Cortex of kidney (tissue), 1 donor: ENCODE measurements at places on chromosomes 7 and 10.

GRCh38 chr7:21377545-21377944 is 50.3 kb upstream of the SP4 start:
- DNase-seq: no peak

GRCh38 chr10:22662733-22663330 is 51.5 kb downstream of the PIP4K2A start:
- no peak for DNase-seq

- DNase-seq: no peak
These were observed 87.9 kb downstream of the CDK6 start for GRCh38 chr7:92748495-92748894.

GRCh38 chr7:43884617-43885016 is 15.3 kb upstream of the MRPS24 start:
- no peak for DNase-seq

GRCh38 chr10:92407305-92408016 is 116.5 kb downstream of the MARCHF5 start:
- no peak for DNase-seq

- DNase-seq: no peak
These were observed 49.0 kb upstream of the ARHGAP12 start for GRCh38 chr10:31977440-31978155.

DNA sequence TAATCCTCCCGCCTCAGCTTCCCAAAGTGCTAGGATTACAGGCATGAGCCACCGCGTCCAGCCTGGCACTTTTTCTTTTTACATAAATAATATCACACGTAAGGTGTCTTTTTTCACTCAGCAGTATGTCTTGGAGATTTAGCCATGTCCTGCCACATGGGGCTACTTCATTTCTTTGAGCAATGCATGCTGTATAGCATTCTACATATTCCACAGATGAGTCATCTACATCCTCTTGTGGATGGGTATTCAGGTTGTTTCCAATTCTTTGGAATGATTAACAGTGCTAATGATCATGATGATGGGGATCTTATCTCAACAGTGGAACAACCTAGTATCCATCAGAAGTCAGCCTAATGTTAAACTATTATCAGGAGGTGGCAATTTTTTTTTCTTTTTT is 50.8 kb downstream of the ZNF503 start:
- no peak for DNase-seq

- no peak for DNase-seq
These were observed 102.0 kb downstream of the GNAI1 start for GRCh38 chr7:80236681-80237080.

DNA sequence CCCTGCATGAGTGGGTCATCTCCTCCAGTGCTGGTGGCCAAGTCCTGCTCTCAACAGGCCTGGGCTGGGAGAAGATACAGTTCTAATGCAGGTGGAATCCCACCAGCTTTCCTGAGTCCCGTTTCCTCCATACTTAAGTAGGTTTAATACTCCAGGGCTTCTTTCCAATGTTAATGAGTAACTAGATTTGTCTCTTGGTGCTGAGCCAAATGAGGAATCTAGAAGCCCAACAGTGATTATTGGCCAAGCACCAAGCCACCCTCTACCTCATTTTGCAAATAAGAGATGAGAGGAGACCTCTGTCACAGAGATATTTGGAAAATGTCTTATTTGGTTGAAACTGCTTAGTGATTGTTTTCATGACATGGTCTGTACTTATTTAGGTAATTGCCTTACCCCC is 37.1 kb downstream of the STARD3NL start:
- no peak for DNase-seq

- no peak for DNase-seq
These were observed 4.3 kb upstream of the EIF3A start for GRCh38 chr10:119084896-119085295.

- no peak for DNase-seq
These were observed 7.1 kb upstream of the SEMA3E start for GRCh38 chr7:83655951-83656556.

GRCh38 chr10:47222461-47222860 is 77.5 kb upstream of the GDF10 start:
- no peak for DNase-seq

DNA sequence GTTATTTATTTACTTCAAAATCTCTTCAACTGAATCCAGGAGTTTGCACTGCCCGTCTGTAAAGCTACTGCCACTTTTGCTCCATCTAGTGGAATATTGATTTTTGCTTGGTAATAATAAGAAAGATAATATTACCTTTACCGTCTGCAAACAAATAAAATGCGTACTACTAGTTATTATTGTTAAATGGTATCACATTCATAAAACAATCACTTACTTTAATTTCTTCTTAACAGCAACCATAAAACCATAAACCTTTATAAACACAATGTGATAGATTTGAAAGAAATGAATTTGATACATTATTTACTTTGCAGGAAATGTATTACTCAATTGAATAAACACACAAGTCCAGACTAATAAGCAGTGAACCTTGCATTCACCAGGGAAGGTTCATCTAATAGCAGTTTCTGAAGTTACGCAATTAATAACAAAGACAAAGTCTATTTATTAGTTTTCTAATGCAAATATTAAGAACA is 6.4 kb downstream of the AGMO start:
- no peak for DNase-seq

- DNase-seq: no peak
These were observed 208.0 kb upstream of the FERD3L start for GRCh38 chr7:19353180-19353579.

DNA sequence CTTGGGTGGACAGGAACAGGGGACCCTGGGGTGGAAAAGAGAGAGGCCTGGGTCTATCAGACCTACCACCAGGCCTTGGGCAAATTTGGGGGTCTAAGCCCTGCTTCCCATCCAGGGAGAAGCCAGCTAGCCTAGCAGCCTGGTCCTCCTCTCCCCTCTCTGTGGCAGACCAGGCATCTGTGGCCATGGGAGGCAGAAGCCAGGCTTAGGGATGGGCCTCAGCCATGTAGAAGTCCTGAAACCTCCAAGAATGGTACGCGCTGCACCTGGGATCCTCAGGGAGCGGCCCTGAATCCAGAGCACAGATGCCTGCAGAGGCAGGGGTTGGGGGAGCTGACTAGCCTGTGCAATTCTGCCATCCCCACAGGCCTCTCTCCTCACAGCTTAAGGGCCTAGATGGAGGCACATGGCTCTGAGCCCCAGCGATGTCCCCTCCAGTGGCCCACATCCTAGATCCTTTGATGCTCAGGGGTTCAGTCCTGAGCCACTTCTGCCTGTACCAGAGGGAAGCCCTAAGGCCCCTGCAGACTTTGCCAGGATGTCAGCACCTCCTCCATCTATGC is 21.2 kb downstream of the GRID1 start:
- DNase-seq: no peak

DNA sequence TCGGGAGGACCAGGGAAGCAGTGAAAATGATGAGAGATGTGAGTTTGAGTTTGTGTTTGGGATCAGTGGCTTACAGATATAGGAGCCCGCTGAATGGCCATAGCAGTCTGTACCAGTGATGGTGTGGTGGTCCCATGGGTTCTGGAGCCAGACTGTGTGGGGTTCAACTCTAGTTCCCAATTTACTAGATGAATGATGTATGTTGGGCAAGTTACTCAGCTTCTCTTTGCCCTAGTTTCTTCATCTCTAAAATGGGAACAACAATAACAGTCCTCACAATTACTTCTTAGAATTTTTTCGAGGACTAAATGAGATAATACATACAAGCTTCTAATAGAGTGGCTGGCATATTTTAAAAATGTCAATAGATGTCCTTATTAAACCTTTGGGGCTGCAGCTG is 184.4 kb downstream of the WNT2 start:
- no peak for DNase-seq

DNA sequence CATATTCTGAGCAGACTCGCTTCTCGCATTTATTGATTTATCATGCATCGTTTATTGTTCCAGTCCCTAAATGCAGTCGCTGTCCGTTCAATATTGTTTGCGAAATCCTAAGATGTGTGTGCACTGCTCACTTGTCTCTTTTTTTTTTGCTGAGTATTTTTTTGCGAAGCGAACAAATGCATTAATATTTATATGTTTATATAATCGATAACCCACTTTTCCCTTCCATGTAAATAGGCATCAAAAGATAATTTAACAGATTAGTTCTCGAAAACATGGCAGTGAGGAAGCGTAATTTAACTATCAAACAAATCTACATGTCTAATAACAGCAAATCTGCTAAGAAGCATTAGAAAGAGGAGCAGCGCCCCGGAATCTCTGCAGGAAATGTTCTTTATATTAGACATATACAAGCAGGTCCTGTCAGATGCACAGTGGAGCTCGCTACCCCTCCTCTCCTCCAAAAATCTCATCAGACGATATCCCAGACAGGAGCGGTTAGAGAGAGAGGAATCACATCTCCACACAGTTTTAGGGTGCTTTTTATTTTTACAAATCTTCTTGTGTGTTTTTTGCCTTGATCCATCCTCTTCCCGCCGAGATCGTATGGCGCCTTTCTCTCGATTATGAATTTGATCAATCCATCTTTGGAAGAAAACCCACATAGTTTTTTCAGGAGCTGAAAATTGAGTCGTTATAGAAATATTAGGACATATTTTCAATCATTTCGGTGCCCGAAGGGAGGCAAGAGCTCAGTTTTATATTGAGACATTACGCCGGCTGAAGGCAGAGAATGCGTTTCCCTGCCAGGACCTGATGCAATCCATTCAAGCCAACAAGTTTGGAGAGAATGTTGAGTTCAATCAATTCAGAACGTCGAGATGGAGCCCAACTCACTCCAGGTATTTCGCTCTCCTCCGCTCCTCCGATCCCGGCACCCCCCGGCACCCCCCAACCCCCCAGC is at the start of gene ARID5B:
ARID5B (plus strand) TSS at position 871 of the 964 bp plus-strand sequence; CDS start at position 882, 11 bp downstream.
- no peak for DNase-seq

- no peak for DNase-seq
These were observed 13.5 kb upstream of the BAMBI start for GRCh38 chr10:28663576-28664368.

GRCh38 chr10:87068281-87068680 is 26.4 kb downstream of the GLUD1 start:
- DNase-seq: no peak

DNA sequence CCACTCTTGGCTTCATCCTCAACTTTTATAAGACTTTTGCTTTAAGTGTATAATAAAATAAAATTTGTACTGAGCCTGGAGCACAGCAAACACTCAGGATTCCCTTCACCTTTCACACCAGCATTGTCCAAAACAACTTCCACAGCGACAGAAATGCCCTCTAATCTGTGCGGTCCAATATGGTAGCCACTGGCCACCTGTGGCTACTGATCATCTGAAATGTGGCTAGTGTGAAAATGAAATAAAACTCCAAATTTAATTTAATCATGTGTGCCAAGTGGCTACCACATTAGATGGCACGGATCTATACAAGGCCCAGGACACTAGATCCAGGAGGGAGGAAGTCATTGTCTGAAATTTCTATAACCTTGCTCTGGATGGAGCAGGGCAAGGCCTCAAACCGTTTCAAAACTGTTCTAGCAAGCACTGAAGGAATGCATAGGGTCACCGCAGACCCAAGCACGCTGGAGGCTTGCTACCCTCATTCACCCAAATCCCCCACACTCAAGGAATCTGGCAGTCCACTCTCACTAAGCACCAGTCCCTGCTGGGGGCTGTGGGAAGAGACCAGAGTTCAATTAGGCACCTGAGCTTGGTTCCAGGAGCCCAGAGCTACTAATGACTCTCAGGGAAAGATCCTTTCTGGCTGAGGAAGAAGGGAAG is 6.3 kb upstream of the MYO1G start:
- no peak for DNase-seq

DNA sequence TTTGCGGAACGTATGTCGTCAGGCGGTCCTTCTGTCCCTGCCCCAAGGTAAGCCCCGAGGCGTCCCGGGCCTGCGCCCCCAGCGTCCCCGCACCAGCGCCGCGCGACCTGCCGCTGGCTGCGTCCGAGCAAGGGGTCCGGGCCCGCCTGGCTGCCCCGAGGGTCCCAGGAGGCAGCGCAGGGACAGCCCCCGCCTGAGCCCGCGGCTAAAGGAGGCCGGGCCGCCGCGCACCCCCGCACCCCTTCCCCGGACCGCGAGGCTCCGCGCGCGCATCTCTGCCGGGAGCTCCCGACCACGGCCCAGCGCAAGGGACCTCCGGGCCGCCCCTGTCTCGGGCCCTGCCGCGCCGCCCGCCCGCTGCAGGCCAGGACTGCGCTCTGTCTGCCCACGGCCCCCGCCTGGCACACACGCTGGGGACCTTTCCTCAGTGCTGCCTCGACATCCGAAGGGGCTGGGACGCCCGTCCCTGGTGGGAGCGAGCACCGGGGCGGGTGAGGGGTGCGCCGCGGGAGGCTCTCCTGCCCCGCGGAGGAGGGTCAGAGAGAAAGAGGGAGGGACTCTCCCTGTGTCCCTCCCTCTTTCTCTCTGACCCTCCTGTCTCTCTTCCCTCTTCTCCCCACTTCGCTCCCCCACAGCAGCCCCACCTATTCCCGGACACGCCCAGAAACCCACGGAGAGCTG is 25.0 kb downstream of the SHH start:
- no peak for DNase-seq

- DNase-seq: no peak
These were observed 246.8 kb downstream of the CELF2 start for GRCh38 chr10:11264296-11265048.

DNA sequence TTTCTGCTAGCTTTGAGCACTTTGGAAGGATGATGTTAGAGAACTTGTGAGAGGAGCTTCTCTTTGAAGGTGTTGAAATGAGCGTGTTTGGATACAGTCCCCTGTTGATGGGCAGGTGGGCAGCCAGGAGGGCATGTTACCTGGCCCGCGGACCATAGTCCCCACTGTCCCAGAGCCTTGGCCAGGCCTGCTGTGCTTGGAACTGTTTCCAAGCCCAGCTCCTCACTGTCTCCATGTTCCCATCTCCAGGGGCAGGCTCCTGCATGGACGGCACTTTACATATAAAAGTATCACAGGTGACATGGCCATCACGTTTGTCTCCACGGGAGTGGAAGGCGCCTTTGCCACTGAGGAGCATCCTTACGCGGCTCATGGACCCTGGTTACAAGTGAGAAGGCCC is 27.2 kb upstream of the TRIM8 start:
- no peak for DNase-seq

GRCh38 chr7:2882111-2882510 is 38.0 kb upstream of the GNA12 start:
- DNase-seq: no peak

DNA sequence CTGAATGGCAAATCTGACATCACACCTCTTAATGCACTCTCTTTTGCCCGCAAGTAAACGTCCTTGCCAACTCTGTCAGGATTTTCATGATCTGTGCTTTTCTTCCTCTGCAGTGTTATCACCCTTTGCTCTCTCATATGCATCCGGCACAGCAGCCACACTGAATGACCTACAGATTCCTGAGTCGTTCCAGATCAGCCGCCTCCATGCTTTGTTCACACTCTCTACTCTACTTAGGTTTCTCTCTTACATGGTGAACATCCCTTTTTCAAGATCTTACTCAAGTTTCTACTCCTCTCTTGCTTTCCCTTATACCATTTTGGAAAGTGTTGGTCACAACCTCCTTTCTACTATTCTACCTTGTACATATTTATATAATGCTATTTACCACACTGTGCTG is 127.7 kb upstream of the AOAH start:
- DNase-seq: no peak

GRCh38 chr7:128861957-128862570 is 592 bp upstream of the ATP6V1F start:
- no peak for DNase-seq

GRCh38 chr10:43806831-43807640 is 158.4 kb upstream of the ZNF32 start:
- no peak for DNase-seq
